ENCODE measurements at places on chromosomes 11 and 22.
A peak's percentile ranks its signal among the peaks of the same experiment; 100 is the strongest.

DNA sequence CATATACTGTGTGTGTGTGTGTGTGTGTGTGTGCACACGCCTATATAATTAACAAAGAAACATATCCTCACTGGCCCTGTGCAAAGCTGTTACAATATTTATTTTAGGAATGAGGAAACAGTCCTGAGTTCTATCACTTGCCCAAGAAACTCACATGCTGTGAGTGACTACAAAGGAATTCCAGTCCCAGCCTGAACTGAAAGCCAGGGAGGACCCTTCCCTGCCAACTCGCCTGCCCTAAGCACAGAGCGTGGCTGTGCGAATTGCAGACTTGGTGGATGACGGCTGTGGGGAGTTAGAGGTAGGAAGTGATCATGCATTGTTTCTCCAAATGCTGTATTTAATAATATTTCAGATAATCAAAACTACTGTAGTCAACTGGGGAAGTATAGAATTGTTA is 26.4 kb upstream of the CD5 start:
- no peak for DNase-seq

DNA sequence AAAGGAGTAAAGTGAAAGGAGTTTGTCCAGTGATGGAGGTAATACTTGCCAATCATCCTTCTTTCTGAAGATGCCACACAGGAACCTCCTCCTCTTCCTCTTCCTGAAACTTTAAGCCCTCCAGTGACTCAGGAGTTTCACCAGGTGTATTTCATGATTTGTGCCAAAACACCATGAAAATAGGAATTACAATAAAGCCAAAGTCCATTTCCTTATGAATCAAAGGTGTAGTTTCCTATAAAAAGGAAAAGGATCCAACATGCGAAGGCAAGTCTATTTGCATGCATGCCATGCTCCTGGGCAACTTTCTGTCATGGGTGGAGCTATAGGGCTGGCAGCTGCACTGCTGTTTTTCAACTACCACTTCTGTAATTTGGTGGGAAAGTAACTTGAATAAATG is 9.8 kb upstream of the POU2AF1 start:
- DNase-seq = no peak

DNA sequence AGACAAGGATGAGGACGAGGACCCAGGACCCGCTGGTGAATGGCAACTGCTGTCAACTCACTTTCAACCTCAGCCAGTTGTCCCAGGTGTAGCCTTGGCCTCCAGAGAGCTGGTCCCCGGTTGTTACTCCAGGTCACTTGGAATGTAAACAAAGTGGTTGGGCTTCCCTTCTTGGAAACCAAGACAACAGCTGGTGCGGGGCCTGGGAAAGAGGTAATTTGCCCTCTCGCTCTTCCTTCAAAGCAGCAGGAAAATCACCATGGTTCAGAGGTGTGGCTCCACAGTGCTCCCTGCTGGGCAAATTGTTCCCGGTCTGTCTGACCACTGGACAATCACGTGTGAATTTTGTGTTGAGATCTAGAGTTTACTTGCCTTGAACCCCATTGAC is 15.0 kb downstream of the SLC1A2 start:
- DNase-seq = peak; percentile 33

- peak; percentile 36 for DNase-seq
Measured at GRCh38 chr11:63763496-63764339, 4.9 kb downstream of the ZFTA start.

- no peak for DNase-seq
Measured at GRCh38 chr11:130644187-130644586, 195.7 kb downstream of the ADAMTS15 start.

DNA sequence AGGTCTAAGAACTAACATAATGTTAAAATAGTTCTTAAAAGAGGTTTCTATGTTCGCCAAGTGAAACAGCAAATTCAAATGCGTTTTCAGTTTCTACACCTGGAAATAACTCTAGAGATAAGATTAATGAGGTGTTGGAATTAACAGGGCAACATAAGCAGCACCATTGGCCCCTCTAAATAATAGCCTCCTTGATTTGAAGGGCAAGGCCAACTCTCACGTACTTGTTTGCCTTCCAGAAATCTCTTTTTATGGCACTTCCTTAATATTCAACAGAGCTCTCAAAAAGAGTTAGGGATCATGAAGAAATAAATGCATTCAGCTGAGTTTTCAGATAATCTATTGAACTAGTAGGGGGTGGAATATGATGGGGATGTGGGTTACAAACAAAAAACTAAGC is 80.9 kb downstream of the AASDHPPT start:
- no peak for DNase-seq

DNA sequence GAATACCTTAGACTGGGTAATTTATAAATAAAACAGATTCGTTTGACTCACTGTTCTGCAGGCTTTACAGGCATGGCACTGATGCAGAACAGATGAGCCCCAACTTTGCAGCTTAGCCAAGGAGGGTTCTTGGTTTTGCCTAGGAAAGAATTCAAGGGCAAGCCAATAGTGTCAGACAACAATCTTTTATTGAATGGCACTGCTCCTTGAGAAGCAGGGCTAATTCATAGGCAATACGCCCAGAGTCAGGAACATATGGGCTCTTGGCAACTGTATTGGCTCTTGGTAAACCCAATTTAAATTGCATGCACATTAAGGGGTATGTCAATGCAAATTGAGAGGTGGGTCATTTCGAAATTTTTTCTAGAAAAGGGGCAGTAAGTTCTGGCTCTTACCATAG is 87.9 kb downstream of the RAB38 start:
- DNase-seq = no peak

DNA sequence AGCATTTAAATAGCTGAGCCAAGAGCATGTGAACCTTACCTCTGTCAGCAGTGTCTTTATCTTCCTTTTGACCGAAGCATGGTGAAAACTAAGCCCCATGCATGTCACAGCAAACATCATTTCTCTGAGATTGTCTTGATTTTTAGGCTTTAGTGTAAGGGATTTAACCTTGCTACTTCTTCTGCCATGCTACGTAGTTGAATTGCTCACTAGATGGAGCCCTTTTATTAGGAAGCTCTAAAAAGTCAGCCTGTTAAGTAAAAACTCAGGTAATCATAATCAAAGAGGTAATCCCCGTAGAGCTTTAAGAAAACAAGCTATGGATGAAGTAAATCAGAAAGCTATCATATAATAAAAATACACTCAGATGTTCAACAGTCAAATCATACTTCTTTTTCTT is 149.5 kb downstream of the PGR start:
- DNase-seq = no peak

Data from GM20000 (cell line).